ENCODE measurements at places on chromosomes 5 and 9. TPM values are rescaled to one million over a fixed set of nuclear protein-coding genes. Genes with fewer than 3 reads are reported as not detected.

DNA sequence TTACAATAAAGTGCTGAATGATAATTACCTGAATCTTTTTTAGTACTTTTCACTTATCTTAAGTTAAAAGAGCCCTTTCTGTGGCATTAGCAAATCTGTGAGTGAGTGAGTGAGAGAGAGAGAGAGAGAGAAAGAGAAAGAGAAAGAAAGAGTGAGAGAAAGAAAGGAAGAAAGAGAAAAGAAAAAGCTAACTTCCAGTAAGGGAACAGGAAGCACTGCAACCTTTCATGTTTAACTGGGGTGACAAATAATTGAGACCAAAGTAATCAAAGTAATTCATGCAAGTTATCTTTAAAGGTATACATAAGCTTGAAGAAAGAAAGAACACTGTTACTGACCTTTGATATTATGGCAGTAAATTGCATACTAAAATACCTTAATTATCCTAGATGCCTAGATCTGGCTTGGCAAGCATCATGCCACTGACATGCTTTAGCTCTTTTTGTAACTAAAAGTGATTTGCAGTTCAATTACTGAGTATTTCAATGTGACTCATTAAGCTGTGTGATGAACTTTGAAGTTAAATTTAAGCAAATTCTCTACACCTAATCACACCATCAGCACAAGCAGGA lies 21.7 kb downstream of the FEM1C start:
- H3K27me3 ChIP-seq = no peaks in the 10 kb centered on the region
- peak overlapping the region; percentile 51 for H3K27ac ChIP-seq
- peaks cover 10% of the 10 kb centered on the region for H3K4me1 ChIP-seq
- no peak for DNase-seq
- peaks cover 32% of the 10 kb centered on the region for H3K36me3 ChIP-seq
- H3K4me3 ChIP-seq = peak overlapping the region; percentile 49

- H3K36me3 ChIP-seq = peaks cover 8% of the 10 kb centered on the region
- H3K27ac ChIP-seq = no peak overlapping the region
- peak; percentile 77 for DNase-seq
- peaks cover 9% of the 10 kb centered on the region for H3K4me1 ChIP-seq
- H3K4me3 ChIP-seq = no peak overlapping the region
Observed at GRCh38 chr9:135864447-135865049, 42.8 kb downstream of the CAMSAP1 start.

DNA sequence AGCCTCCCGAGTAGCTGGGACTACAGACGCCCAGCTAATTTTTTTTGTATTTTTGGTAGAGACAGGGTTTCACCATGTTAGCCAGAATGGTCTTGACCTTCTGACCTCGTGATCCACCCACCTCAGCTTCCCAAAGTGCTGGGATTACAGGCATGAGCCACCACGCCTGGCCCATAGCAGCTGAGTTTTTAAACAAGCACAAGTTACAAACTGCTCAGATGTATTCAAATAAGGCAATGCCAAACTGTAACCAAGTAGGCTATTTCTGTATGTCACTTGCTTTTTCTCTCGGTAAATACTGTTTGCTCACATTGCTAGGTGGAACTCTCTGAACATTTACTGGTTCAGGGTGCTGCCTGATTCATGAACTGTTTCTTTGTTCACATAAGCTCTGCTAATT lies 799.3 kb upstream of the NUDT12 start:
- no peak overlapping the region for H3K27ac ChIP-seq
- no peaks in the 10 kb centered on the region for H3K4me1 ChIP-seq
- no peak for DNase-seq
- H3K27me3 ChIP-seq = no peaks in the 10 kb centered on the region

- H3K36me3 ChIP-seq = no peaks in the 10 kb centered on the region
- no peak for DNase-seq
- H3K27me3 ChIP-seq = no peaks in the 10 kb centered on the region
- H3K4me3 ChIP-seq = no peak overlapping the region
Observed at GRCh38 chr5:45741110-45741509, 44.9 kb upstream of the HCN1 start.

DNA sequence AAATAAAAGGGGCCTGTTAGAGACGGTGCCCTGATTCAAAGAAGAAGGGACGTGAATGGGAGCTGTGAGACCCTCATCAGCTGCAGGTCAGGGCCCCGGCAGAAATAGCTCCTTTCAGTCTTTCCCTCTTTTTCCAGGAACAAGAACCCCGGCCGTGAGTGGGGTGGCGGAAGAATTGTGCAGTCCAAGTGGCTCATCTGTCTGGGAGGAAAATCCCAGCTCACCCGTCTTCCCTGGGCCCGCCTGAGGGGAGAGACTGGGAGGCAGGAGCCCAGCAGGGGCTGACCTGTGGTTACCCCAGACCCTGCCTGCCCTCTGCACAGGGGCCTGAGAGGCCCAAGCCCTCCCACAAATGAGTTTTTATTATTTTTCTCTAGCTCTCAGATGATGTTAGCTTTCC lies 24.8 kb upstream of the CSF1R start:
- H3K36me3 ChIP-seq = no peaks in the 10 kb centered on the region
- no peak for DNase-seq
- H3K4me1 ChIP-seq = peaks cover 6% of the 10 kb centered on the region
- H3K4me3 ChIP-seq = no peak overlapping the region
- no peak overlapping the region for H3K27ac ChIP-seq

DNA sequence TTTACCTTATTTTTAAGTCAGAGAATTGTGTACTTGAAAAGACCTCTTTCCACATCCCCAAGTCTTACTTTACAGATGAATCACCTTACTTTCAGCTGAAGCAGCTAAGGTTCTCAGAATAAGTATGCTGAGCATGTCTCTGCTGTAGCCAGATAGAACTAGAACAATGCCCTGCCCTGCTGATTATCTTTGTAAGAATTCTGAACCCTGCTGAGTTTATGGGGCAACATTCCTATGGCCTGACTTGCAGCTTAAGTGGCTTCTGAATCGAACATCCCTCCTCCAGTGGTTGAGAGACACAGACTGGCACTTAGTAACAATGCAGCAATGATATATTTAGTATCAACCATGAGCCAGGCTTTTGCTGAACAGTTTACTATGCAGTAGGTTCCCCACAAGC lies 592.0 kb upstream of the WWC1 start:
- no peak for DNase-seq
- no peaks in the 10 kb centered on the region for H3K4me1 ChIP-seq
- H3K27me3 ChIP-seq = no peaks in the 10 kb centered on the region
- no peak overlapping the region for H3K4me3 ChIP-seq
- H3K27ac ChIP-seq = no peak overlapping the region

SMARCA2 gene
- total RNA-seq = 293 TPM

- no peak for DNase-seq
- H3K4me3 ChIP-seq = no peak overlapping the region
- no peak overlapping the region for H3K27ac ChIP-seq
- H3K27me3 ChIP-seq = peaks cover 10% of the 10 kb centered on the region
- H3K4me1 ChIP-seq = peaks cover 7% of the 10 kb centered on the region
Observed at GRCh38 chr9:99663856-99664255, 157.8 kb upstream of the NR4A3 start.

DNA sequence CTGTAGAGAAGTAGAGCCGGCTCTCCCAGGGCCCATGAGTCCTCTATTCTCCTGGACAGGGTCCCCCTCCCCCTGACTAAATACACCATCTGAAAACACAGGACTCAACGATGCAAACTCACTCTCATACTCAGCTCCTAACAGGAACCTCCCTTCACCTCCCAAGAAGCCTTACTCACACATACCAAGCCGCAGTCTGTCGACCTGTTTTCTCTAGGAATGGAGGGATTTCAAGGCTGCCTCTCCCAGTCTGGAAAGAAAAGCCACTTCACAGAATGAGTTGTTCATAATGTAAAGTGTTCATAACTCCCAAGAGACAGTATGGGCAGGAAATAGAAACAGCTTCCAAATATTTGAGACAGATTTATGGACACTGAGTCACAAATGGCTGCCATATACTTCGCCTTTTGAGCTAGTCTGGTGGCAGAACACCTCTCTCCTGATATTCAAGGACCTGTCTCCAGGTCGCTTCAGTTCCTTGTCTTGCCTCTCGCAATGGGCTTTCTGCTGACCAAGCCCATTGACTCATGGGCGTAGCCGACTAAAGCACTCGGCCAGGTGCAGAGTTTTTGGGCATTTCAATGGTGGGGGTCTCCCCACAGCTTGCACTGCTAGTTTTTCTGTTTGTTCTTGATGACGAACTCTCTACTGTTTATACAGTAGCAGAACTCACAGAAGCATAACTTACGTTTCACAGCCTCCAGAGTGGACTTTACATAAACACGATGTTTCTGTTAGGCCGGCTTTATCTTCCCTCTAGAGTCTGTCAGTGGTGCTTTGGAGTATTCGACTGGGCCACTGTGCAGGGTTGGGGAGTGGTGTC lies 25.0 kb upstream of the IL17B start:
- DNase-seq = no peak
- no peaks in the 10 kb centered on the region for H3K36me3 ChIP-seq
- no peaks in the 10 kb centered on the region for H3K4me1 ChIP-seq
- peaks cover 3% of the 10 kb centered on the region for H3K27me3 ChIP-seq
- no peak overlapping the region for H3K4me3 ChIP-seq
- no peak overlapping the region for H3K27ac ChIP-seq

DNM1 gene
- 1.4 TPM for total RNA-seq

GBA2 gene
- 60.1 TPM for total RNA-seq

DNA sequence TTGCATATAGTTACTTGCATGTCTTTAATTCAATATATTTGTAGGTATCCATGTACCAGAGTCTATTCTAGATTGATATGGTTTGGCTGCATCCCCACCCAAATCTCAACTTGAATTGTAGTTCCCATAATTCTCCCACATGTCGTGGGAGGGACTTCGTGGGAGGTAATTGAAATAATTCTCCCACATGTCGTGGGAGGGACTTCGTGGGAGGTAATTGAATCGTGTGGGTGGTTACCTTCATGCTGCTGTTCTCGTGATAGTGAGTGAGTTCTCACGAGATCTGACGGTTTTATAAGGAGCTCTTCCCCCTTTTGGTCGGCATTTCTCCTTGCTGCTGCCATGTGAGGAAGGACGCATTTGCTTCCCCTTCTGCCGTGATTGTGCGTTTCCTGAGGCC lies 16.5 kb downstream of the FBXL7 start:
- DNase-seq = no peak
- no peaks in the 10 kb centered on the region for H3K36me3 ChIP-seq
- no peaks in the 10 kb centered on the region for H3K4me1 ChIP-seq
- H3K4me3 ChIP-seq = no peak overlapping the region
- H3K27me3 ChIP-seq = no peaks in the 10 kb centered on the region

- H3K4me1 ChIP-seq = peaks cover 3% of the 10 kb centered on the region
- no peak overlapping the region for H3K4me3 ChIP-seq
- no peaks in the 10 kb centered on the region for H3K36me3 ChIP-seq
- no peak overlapping the region for H3K27ac ChIP-seq
Observed at GRCh38 chr9:87336407-87336806, 161.3 kb upstream of the DAPK1 start.

- H3K4me1 ChIP-seq = no peaks in the 10 kb centered on the region
- no peak overlapping the region for H3K4me3 ChIP-seq
- no peak overlapping the region for H3K27ac ChIP-seq
- no peaks in the 10 kb centered on the region for H3K36me3 ChIP-seq
- H3K27me3 ChIP-seq = peaks cover 5% of the 10 kb centered on the region
Observed at GRCh38 chr9:93332317-93332716, 119.2 kb upstream of the FAM120A start.

AFAP1L1 gene
- total RNA-seq = 0.17 TPM

All from activated naive CD8-positive, alpha-beta T cell treated with anti-CD3 and anti-CD28 coated beads, Interleukin-2, amount 10 ng/mL, durations not matched to agents 7 days and 5 days (primary cell).